ENCODE measurements at places on chromosomes 16 and 17. TPM values are rescaled to one million over a fixed set of nuclear protein-coding genes. Genes with fewer than 3 reads are reported as not detected.

The OR3A3 gene
- not detected for total RNA-seq

The HYDIN gene
- 0.33 TPM for total RNA-seq

The NEUROD2 gene
- not detected for total RNA-seq

The EFCAB5 gene
- not detected for total RNA-seq

The TBX21 gene
- not detected for total RNA-seq

The MRPS23 gene
- 27.5 TPM for total RNA-seq

The CSH2 gene
- total RNA-seq = not detected

The ALDH3A1 gene
- total RNA-seq = 0.33 TPM

The PIPOX gene
- total RNA-seq = 1.0 TPM

The MOSMO gene
- total RNA-seq = 12.2 TPM

The TP53TG3C gene
- total RNA-seq = not detected

The MYH2 gene
- total RNA-seq = not detected

The RNU2-1 gene
- total RNA-seq = not detected

The CMTM2 gene
- total RNA-seq = 0.13 TPM

The MYH1 gene
- not detected for total RNA-seq
